ENCODE measurements at places on chromosomes 7 and 10. TPM values are rescaled to one million over a fixed set of nuclear protein-coding genes. Genes with fewer than 3 reads are reported as not detected.

DNA sequence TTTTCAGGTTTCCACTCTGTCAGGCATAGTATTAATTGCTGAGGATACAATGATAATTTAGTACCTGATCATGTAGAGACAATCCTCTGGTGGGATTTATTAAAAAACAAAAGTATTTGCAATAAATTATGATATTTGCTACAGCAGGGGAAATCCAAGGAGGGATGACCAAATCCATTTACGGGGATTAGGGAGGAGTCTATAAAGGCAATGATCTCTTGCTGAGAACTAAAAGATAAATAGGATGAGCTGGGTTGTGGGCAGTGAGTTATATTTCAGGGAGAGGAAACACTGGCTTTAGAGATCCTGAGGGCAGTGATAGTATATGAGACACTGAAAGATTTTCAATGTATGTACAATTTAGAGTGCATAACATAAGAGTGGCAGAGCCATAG lies 305.5 kb downstream of the GPR37 start:
- DNase-seq = no peak

DNA sequence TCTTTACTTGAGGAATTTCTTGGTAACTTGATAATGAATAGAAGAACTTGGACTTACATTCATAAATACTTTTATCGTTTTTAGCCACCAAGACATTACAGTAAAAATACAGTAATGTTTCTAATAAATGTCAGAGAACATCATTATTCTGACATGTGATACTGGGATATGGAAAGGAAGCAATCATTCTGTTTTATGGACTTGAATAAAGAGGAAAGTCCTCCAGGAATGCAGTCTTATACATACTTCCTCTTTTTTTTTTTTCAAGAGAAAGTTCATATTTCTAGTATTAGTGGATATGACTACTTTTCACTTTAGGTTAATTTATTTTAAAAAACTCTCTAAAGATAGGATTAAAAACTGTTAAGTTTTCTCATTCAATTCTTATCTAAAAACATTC lies 220.0 kb upstream of the SEMA3C start:
- no peak for DNase-seq

DNA sequence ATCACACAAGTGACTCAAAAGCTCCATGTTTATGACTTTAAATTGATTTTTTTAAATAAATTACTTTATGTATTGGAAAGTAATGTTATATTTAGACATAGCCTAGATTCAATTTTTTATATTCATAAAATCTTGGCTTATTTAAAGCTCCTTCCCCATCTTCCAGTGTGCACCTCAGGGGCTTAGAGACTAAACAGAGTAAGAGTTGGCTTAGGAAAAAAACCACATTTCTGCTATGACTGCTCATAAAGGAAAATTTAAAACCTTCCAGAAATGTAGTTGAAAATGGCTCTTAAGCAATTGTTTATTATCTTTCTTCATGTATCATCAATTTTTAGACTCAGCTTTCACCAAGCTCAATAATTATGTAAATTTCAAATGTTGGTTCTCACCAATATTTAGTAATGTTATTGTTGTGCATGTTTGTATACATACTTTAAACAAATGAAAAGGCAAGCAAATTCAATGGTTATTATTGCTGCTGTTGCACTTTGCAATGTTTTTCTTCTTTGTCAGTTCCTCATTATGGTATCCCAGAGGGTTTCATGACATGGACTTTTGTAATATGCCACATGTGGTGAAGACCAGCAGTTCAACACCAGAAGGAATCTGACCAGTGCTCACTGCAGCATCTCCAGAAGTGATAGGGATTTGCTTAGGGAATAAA lies 700.1 kb upstream of the ANKRD30A start:
- DNase-seq = no peak

GRCh38 chr10:13660551-13660920 lies 73.8 kb downstream of the PRPF18 start:
- DNase-seq = peak; percentile 47

GRCh38 chr10:12852687-12853086 lies 148.8 kb downstream of the CCDC3 start:
- no peak for DNase-seq

Gene SCART1
- 3.4 TPM for total RNA-seq

Gene PSD
- 4.6 TPM for total RNA-seq

Gene MAT1A
- 0.46 TPM for total RNA-seq

DNA sequence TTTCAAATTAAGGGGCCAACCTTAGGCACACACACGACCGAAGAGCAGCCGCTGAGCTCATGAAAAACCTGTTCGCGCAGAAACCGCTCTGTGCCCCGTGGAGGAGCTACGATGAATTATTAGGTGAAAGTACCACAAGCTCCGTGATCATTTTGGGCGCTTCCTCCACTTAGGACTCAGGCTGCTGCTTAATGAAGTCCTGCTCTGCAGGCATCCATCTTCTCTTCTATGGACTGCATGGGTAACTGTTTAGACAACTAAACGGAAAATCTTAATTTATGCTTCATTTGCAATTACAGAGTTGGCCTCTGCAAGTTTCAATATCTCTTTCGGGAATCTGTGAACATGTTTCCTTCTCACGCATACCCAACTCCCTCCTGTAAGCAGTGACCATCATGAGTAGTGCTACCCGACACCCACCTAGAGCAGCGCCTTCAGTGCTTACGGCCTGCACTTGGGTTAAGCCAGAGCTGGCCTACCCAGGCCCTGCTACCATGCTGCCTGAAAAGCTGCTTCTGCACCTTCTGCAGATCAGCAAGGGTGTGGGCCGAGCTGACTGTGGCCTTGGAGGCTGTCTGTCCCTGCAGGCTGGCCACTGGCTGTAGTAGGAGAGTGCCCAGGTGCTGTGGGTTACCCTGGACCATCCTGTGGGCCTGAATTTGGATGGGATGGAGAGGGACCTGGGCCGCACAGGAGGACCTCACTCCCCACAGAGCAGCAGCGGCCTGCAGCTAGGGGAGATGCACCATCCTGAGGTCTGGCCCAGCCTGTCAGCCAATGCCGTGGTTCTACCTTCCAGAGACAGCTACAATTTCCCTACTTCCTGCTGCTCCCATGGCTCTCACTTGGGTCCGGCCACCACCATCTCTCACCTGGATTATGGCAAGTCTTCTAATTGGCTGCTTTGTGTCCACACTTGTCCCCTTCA lies 36.0 kb downstream of the GNA12 start:
- DNase-seq = peak; percentile 76

Gene ACSL5
- total RNA-seq = 62.0 TPM

DNA sequence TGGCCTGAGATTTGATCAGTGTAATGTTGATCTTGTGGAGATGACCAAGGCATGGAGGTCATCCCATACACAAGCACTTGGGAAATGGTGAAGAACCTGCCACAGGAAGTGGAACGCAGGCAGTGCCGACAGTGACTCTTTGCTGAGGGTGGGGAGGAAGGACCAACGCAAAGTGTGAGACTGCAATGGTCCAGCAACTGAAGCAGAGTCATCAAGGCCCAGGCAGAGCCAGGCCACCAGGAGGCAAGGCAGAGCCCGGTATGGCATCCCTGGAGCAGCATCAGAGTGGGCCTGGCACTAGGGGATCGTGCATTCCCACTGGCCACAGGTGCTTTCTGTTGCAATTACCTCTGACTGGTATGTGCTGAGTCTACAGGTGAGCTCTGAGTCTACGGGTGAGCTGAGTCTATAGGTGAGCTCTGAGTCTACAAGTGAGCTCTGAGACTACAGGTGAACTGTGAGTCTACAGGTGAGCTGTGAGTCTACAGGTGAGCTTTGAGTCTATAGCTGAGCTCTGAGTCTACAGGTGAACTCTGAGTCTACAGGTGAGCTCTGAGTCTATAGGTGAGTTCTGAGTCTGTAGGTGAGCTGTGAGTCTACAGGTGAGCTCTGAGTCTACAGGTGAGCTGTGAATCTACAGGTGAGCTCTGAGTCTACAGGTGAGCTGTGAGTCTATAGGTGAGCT lies 132.9 kb downstream of the KLF6 start:
- DNase-seq = no peak

- DNase-seq = no peak
Measured at GRCh38 chr7:134044682-134045081, 82.5 kb upstream of the LRGUK start.

Gene SPDYE6
- not detected for total RNA-seq

GRCh38 chr10:84946904-84947303 lies 618.5 kb downstream of the CCSER2 start:
- DNase-seq = no peak

GRCh38 chr10:51700228-51700817 lies 928 bp upstream of the CSTF2T start:
- DNase-seq = peak; percentile 81

Gene UBE2H
- 63.0 TPM for total RNA-seq

Gene PILRA
- 40.9 TPM for total RNA-seq

DNA sequence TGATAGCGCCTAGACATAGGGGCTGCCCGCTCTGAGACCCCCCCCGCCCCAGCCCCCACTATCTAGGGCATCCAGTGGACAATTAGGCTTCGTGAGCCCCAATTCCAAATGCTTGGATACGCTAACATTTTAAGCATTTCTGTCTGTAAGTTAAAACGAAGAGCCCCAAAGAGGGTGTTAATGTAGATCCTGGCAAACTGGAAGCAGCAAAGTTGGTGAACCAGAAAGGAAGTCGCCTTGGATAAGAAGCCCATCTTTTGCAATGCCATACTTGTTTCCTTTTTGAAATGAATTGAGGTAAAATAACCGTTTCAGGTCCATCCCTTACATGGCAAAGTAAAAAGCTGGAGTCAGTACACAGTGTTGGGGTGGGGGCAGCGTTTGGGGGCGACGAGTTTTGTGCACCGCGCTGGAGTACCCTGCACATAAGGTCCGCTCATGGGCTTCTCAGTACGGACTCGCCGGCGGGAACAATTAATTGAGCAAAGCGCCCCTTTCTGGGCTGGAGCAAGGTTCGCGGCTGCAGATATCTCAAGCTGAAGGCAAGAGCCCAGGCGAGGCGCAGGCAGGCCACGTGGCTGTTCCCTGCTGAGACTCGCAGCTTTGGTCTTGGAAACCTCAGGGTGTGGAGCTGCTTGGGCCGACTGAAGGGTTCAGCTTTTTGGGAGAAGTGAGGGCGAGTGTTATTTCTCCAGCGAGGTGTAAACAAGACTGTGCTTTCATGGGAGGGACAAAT lies 1.4 kb upstream of the TWIST1 start:
- peak; percentile 23 for DNase-seq

Gene CALHM2
- total RNA-seq = 43.2 TPM

- DNase-seq = no peak
Measured at GRCh38 chr10:63738410-63738809, 217.2 kb downstream of the REEP3 start.

DNA sequence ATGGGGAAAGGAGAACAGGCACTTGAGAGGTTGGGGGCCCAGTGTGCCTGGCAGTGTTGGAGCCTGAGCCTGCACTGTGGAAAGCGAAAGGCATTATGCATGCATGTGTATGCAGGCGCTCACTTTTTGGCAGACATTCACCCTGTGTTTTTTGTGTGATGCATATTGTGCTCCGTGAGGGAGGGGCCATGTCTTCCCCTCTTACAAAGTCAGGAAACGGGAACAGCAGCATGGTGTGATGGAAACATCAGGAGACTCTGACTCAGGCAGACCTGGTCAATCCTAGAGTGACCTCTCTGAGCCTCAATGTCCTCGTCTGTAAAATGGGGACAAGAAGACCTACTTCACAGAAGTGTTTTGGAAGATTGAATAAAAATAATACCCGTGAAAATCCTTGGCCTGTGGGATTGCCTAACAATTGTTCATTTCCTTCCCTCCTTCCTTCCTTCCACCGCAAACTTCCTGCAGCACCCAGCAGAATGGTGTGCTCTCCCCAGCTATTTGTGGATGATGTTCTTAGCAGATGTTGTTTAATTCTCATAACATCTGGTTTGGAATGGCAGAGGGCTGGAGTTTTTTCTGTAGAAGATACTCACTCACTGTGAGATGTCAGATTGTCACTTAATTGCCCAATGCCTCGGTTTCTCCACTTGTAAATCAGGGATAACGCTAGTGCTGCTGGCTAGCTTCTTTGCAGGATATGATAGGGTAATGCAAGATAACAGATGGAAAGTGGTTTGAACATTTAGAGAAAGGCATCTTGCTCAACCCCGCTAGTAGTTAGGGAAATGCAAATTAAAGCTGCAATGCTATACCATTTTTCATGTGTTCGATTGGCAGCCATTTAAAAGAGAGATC lies 39.8 kb downstream of the CDH23 start:
- peak; percentile 64 for DNase-seq

- DNase-seq = peak; percentile 10
Measured at GRCh38 chr7:50782375-50783208, at the start of gene GRB10. GRB10 (minus strand) TSS chr7:50782896; CDS start chr7:50732322, 50,574 bp downstream.

DNA sequence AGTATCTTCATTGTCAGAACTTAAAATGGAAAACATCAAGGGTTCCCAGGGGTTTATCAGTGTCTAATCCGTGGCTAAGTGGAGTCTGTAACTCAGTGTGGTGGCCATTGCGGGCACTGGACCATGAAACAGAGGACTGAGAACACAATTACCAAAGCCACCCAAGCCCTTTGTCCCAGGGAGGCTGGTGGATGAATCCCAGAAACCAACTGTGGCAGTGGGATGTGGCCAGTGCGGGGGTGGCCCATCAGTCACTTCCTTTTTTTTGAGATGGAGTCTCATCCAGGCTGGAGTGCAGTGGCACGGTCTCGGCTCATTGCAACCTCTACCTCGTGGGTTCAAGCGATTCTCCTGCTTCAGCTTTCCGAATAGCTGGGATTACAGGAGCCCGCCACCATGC lies 61.8 kb downstream of the TACC2 start:
- no peak for DNase-seq

GRCh38 chr10:132606031-132606491 lies 68.5 kb downstream of the INPP5A start:
- no peak for DNase-seq

Gene GPER1
- 5.9 TPM for total RNA-seq

Gene CCDC172
- total RNA-seq = not detected

DNA sequence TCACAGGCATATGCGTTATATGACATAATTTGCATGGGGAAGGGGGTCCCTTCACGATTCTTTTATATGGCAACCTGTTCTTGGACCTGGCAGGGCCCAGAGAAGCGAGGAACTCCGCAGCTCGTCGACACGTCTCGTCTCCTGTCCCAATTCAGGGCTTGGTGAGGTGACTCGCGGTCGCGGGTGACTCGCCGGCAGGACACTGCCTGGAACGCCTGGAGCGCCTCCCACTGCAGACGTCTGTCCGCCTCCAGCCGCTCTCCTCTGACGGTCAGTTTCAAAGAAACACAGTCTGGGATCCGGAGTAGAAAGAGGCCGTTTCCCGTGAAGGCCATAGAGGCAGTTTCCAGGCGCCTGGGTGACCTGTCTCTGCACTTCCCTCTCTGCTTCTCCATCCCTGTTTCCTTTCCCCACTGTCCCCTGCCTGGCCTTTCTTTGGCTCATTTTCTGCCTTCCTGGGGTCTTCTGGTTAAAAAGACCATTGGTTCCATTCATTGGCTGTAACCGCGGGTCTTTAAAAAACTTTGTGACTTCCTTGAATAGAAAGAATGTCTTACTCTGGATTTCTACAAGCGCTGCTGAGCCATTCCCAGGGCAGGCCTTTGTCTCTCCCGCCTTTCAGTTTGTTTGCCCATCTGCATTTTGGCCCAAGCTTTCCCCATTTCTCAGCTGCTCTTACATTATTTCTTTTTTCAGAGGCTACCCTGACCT lies 1.2 kb downstream of the UPP1 start:
- DNase-seq = no peak

- DNase-seq = no peak
Measured at GRCh38 chr10:84270708-84271107, 25.9 kb downstream of the RGR start.

Gene NYAP1
- 1.1 TPM for total RNA-seq
